Esophagus muscularis mucosa (tissue), 4 donors: ENCODE measurements at places on chromosomes 2 and 18. TPM values are rescaled to one million over a fixed set of nuclear protein-coding genes. Genes with fewer than 3 reads are reported as not detected.

- DNase-seq, result no peak
These were observed 423.4 kb downstream of the RND3 start for GRCh38 chr2:150063931-150064548.

- no peak for DNase-seq
These were observed 265.1 kb upstream of the SIX2 start for GRCh38 chr2:45274250-45274926.

DNA sequence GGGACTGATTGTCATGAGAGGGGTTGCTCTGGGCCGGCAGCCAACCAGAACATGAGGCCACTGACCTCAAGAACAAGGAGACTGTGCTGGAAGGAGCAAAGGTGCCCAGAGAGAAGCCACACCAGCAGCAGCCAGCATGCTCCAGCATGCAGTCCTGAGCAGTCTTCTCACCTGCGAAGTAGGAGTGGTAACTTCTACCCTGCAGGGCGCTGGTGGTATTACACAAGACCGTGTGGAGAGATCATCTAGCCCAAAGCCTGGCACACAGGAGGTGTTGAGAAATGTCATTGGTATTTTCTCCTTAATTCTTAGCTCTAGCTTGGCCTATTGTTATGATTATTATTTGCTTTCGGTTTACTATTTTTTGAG is 132.7 kb downstream of the TSN start:
- DNase-seq, result no peak

The TMEM200C gene
- total RNA-seq, result 0.33 TPM

- DNase-seq, result no peak
These were observed 16.7 kb upstream of the ZSCAN30 start for GRCh38 chr18:35306588-35307250.
